Stimulated activated CD4-positive, alpha-beta T cell treated with anti-CD3 and anti-CD28 coated beads, Interleukin-1b, Interleukin-23, amount 100 ng/mL, for 1 hour (primary cell): ENCODE measurements at places on chromosomes 1 and 21.

GRCh38 chr1:232486006-232486405 lies 143.9 kb downstream of the SIPA1L2 start:
- no peak for DNase-seq

DNA sequence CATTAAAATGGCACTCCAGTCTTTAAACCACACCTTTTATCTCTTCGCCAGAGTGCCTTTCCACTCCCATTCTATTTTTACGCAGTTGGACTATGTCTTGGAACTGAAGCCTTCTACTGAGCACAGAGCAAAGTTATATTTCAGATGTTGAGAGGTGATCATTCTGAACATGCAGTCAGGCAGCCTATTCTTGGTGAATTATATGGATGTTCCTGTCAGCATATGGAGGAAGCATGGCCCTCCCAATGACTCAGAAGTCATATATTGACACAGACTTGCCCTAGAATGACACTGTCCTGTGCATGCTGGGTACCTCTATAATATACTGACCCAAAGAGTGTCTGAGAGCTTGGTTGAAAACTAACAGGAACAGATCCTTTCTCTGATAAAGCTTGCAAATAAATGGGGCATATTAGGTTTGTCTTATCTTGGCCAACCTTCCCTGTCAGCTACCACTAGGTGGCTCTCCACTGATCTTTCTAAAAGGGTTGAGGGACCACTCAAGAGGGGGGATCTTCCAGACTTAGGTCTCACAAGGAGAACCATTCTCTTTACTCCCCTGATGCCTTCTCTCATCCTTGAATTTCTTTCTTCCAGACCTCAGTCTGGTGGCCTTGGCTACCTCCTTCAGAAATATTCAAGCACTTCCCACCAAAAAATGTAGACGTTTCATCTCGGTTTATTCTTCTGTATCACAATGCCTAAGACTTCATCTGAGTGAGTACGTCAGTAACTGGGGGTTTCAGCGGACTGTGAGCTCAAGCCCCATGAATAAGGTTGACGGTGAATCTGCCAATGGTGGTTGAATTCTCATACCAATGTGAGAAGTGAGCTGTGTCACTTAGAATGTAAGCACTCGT lies 11.8 kb upstream of the ALG14 start:
- no peak for DNase-seq

- DNase-seq = no peak
These were observed 133.4 kb upstream of the FGGY start for GRCh38 chr1:59163268-59164092.

DNA sequence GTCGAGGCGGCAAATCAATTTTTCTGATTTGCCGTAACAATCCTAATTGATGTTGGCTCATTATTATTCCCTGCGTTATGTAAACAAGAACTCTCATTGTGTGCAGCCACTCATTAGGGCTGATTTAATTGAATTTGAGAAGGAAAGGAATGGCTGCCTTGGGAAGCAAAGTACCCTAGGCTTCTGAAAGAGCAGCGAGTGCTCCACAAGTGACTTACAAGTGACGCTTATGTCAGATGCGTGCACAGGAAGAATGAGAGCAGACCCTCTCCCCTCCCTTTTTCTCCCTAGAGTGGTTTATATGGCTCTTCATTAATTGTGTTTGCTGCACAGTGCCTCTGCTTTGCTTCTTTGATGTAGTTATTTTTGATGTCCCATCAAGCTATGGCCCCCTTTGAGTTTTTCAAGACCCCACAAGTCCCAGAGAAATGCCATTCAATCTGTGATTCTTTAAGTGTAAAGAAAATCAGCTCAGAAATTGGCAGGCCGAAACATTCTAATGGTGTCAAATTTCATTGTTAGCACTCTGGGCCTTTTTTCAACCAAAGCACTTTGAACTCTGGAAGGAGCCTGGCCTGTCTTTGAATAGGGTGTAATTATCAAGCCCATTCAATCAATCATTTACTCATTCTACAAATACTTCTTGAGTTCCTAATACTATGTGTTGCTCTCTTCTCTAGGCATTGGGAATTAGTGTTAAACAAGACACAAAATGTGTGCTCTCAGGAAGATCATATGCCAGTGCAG lies 86.8 kb upstream of the VAV3 start:
- DNase-seq = no peak

DNA sequence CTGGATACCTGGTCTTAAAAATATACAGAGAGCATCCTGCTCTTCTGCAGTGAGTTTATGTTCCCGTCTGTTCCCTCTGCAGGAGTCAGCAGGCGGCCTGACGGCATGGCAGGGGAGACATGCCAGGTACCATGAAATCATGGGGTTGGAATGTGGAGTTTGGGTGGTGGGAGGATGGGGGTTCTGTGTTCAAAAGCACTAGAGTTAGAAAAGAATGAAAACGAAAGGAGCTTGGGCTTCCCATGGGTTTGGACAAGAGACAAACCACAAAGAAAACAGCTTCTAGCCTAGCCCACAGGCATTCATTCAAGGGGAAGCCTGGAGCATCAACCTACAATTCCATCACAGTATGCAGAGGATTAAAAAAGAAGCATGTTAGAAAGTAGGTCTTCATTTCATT lies 59.9 kb downstream of the WARS2 start:
- no peak for DNase-seq

- DNase-seq = no peak
These were observed 636.7 kb downstream of the KCNT2 start for GRCh38 chr1:195971589-195971988.

GRCh38 chr1:172140072-172140471 lies 280.4 kb upstream of the C1orf105 start:
- DNase-seq = no peak

DNA sequence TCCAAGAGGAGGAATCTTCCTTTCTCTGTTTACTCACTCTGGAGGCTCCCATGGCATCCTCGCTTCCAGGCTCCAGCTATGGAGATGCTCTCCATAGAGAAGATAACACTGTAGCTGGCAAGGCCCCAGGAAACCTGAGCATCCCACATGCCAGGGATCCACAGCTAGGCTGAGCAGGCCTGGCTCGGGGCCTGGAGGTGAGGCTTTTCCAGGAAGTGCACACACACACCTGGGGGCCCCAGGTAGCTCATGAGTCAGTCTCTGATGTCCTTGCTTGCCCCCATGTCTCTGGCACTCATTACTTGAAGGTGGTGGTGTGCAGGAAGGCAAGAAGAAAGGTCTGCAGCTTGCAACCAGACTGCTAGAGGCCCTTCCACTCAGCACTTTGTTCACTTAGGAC lies 5.5 kb upstream of the LCE5A start:
- no peak for DNase-seq

DNA sequence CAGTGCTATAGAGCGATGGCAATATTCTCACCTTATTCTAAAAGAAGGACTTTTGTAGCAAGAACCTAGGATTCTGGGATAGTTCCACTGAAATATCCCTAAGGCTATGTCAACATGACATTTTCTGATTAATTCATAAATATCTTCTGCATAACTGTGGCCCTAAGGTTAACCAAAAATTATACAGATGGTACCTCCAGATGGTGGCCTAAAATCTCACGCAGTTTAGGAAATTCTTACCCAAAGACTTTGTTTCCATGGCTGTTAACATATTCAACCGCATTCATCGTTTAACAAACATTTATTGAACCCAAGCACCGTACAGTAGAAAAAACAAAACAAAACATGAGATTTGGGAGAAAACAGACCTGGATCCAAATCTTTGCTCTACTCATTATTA lies 19.1 kb downstream of the NID1 start:
- no peak for DNase-seq

DNA sequence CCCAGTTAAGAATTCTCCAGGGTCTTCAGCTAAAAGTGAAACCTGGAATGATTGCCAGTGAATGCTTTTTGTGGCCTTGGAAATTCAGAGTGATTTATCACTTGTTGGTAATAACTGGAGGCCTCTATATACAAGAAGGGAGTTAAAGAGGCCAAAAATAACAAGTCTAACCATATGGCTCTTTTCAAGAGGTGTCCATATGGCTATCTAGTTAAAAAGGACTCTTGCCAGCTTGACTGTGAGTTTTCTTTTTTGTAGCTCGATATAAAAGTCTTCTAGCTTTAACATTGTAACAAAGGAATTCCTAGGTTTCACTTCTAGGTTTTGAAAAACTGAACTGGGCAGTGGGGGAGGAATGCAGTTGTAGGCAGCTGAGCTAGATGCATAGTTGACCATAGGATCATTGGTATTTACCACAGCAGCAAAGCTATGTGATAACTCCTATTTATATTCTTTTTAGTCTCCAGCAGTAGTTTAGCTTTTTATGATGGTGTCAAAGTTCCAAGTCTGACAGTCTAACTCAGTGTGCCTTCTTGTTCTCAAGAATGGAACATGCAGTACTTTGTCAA lies 44.4 kb downstream of the CACHD1 start:
- no peak for DNase-seq

GRCh38 chr1:67124455-67124854 lies 10.3 kb downstream of the C1orf141 start:
- no peak for DNase-seq

DNA sequence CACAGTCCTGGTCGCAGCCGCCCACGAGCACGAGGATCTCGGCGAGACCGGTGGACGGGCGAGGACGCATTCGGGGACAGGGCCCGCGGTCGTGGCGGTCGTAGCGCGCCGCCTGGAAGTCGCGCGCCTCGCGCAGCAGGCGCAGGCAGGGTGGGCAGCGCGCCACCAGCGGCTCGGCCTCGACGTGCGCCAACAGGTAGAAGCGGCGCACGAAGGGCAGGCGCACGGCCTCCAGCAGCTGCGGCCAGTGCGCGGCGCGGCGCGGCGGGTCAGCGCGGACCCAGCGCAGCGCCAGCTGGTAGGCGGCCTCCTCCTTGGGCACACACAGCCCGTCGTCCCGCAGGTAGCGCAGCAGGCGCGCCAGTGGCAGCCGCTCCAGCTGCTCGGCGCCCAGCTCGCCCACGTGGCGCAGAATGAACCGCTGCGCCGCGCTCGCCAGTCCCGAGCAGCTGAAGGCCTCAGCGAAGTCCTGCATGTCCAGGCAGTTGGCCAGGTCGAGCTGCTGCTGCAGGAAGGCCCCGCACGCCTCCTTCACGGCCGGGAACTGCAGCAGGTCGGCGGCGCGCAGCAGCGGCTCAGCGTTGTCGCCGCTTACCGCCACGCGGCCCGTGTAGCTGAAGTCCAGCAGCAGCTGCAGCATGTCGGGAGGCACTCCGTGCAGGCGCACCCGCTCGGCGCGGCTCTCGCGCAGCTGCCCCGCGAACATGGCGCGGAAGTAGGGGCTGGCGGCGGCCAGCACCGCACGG lies 573 bp downstream of the KLHL21 start:
- no peak for DNase-seq

- DNase-seq = no peak
These were observed 18.0 kb downstream of the WDR4 start for GRCh38 chr21:42861311-42861847.

DNA sequence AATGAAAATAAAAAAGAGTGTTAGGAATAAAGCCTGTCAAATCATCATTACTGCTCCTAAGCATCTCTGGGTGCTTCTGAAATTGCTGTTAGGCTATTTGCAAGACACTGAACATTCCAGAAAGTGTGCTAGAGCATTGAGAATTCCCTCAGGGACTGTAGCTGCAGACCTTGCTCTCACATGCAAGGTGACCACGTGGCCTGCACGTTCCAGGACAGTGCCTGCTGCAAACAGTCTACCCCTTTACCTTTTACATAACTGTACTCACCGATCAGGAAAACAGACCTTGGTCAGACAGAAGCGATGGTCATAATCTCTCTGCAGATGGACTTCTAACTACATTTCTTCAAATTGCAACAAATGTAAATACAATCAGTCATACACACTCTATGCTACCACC lies 164.5 kb downstream of the PSMG1 start:
- no peak for DNase-seq

- DNase-seq = no peak
These were observed 59.9 kb downstream of the TENT5C start for GRCh38 chr1:117665556-117666270.

DNA sequence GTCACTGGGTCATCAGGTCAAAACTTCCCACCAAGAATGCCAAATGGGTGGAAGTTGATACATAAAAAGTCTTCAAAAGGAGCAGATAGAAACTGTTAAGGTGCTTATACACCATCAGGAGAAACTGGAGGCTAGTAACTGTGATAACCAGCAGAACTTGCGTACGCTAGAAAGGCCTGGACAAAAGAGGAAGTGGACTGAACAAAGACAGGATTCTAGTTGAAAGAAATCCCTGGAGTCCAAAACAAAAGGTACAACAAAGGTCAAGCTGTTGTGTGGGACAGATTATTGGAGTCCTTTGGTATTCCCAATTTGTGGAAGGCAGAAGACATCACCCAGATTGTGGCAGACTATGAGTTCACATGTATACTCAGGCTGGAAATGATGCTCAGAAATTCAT lies 215.8 kb upstream of the PBX1 start:
- no peak for DNase-seq

- no peak for DNase-seq
These were observed 200.9 kb downstream of the HHIPL2 start for GRCh38 chr1:222346955-222347354.

DNA sequence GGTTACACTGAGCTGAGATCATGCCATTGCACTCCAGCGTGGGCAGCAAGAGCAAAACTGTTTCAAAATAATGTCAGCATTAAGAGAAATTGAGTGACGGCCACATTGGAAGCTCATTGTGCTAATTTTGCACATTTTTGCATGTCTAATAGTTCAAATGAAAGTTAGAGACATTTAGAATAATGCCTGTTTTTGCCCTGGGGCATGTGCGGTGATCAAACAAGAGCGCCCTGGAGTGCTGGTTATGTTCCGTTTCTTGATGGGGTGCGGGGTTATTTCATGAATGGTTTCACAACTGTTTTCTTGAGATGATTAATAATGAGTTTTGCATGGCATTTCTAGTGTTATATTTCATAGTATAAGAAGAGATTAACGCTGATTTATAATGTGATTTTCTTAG lies 13.1 kb downstream of the OR2T11 start:
- DNase-seq = no peak

GRCh38 chr21:44010429-44010828 lies 1.7 kb upstream of the TRAPPC10 start:
- DNase-seq = no peak

DNA sequence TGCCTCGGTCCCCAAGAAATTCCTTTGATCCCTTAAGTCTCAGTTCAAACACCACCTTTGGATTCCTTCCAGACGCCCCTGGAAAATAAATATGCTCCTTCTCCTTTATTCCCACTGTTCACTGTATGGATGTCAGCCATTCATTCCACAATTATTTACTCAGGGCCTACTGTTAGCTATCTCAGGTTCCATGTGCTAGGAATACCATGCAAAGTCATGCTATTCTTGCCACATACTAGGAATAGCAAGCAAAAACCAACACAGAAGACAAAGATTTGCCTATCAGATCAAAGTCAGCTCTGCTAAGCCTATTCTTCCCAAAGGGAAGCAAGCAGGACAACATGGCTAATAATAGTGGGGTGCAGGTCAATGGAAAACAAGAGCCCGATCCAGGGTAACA lies 29.8 kb downstream of the TTC13 start:
- DNase-seq = no peak

DNA sequence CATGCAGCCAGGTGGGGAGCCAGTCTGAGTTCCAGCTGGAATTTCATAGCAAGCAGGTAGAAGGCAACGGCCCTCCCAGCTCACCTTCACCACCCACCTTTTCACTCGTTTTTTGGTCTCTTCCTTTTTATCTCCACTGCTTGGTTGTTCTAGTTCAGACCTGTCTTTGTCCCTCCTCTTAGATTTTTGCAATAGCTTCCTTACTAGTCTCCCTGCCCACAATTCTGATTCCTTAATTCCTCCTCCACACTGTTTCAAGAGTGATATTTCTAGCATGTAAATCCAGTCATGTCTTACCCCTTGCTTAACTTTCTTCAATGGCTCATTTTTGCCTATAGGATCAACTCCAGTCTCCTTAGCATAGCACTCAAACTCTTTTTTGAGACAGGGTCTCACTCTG lies 119.6 kb downstream of the TMEM53 start:
- no peak for DNase-seq

GRCh38 chr1:26081267-26082019 lies 14.0 kb upstream of the TRIM63 start:
- no peak for DNase-seq
